ENCODE measurements at places on chromosomes 7 and 10.

DNA sequence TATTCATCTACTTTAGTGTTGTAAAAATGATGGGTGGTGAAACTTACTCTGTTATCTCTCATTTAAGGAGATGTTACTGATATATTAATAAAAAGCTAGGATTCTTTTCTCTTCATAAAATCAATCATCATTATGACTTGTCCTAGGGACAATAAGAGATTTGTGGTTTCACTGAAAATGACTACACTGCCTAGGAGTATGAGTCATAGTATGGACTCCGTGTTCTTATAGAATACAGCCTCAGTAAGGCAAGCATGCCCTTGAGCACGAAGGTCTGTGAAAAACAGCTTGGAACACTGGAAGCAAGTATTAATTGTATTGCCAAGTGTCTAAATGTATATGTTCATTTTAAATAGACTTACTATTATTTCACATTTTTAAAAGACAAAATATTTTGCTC lies 749.2 kb upstream of the PCDH15 start:
- DNase-seq: no peak

DNA sequence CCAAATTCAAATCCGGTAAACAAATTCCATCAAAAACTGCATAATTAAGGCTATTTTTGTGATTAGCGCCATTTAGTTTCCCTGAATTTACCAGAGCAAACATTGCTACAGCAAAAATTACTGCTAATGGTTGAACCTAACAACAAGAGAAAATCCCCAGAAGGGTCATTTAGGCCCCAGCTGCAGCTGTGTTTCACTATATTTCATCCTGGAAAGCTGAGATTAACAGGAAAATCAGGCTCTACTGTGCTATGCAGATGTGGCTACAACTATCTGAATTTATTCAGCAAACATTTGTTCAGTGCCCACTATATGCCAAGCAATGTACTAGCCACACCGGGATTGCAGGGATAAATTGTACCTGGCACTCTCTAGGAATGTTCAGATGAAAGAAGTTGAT lies 104.0 kb downstream of the PON1 start:
- no peak for DNase-seq

- no peak for DNase-seq
Measured at GRCh38 chr10:17423632-17424186, 30.7 kb downstream of the ST8SIA6 start.

GRCh38 chr10:29948881-29949355 lies 110.5 kb downstream of the JCAD start:
- no peak for DNase-seq

GRCh38 chr10:111996103-111996502 lies 187.5 kb downstream of the GPAM start:
- no peak for DNase-seq

DNA sequence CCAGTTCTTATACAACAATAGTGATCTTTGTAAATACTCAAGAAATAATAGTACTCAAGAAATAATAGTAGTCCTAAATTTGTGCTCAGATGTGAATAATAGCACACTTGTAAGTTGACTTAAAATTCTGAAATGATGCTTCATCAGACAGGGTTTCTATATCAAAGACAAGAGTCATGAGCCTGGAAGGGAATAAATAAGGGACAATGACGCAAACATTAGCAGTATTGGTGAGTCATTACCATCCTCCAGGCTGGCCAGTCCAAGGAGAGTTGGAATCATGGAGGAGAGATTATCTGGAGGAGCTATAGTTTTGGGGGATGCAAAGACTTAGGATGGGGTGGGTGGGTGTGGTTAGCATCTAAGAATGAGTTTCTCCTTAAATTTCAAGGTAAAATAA lies 6.1 kb upstream of the SH3PXD2A start:
- DNase-seq: no peak

DNA sequence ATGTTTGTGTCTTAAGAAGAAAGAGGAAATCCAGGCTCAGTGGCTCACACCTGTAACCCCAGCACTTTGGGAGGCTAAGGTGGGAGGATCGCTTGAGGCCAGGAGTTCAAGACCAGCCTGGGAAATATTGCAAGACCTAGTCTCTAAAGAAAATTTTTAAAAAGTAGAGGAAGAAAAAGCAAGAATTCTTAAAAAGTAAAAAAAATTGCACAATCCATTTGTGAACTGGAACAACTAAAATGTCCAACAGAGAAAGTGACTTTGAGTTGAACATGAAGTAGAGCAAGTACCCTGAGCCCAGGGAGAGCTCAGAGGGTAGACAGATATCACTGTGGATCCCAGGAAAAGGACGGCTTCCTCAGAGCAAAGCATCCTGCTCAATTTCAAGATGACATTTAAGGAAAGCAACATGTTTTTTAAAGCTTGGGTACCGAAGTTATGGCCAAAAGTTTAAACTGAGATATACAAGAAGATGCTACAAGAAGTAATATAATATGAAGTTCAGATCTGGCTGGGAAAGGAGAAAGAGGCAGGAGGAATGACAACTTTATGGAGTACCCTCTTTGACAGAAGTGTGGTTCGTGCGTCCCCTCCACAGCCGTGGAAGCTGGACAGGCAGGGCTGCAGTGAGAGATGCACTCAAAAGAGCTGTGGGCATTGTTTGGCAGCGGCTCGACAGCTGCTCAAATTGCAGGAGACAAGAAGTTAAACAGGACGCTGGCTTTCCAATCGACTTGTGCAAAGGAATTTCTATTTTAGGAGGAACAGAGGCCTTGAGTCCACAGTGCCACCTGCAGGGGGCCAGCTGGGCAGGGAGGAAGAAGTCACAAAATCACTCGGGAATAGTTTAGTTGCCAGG lies 201.3 kb downstream of the JCAD start:
- DNase-seq: no peak

Data from GF-D8 (cell line).